ENCODE measurements at places on chromosomes 6 and 20.
A peak's percentile ranks its signal among the peaks of the same experiment; 100 is the strongest.

GRCh38 chr6:10174056-10174455, 240.8 kb downstream of the TFAP2A start:
- DNase-seq: no peak

- DNase-seq: peak; percentile 97
These were observed at the start of gene TMEM242 for GRCh38 chr6:157323255-157323965. TMEM242 (minus strand) TSS chr6:157323519; CDS start chr6:157323499, 20 bp downstream.

DNA sequence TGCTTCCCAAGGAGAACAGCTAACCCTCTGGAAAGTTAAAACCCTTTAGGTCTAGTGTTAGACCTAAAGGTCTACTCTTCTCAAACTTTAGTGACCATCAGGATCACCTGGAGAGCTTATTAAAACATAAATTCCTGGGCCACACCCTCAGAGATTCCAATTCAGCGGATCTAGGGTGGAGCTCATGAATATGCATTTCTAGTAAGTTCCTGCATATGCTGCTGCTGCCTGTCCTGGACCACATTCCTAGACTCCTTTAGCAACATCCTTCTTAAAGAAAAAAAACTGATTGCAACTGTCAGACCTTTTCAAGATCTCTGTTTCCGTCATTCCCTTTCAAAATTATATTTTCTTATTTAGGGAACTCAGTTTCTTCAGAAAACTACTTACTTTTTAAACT, 31.2 kb downstream of the SNAP25 start:
- no peak for DNase-seq

DNA sequence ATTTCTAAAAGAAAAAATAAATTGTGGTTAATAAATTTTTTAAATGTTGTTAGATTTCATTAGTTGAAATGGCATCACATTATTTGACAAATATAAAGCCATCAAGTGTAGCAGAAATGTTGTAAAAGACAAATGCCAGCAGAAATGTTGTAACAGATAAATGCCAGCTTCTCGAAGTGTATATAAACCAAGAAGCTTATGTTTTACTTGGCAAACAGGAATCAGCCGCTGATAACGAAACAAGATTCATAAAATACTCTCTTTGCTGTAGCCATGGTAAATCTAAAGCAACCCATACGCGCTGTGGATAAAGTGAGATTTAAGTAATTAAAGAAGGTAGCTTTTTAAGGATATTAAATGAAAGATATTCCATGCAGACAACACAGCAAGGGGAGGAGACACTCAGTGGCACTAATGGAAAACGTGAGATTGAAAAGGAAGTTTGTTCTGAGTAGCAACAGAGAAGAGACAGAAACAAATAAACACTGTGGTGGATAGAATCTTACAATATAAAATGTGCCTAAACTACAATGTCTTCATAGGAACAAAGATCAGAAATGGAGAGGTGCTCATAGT, 29.6 kb downstream of the BTBD9 start:
- DNase-seq: no peak

GRCh38 chr20:62382306-62383198, 4.4 kb upstream of the RPS21 start:
- DNase-seq: peak; percentile 86

- DNase-seq: no peak
These were observed 143.1 kb downstream of the EDN3 start for GRCh38 chr20:59443550-59443949.

GRCh38 chr20:59104831-59105230, 58.8 kb upstream of the ZNF831 start:
- no peak for DNase-seq

- DNase-seq: no peak
These were observed 288.8 kb upstream of the FERMT1 start for GRCh38 chr20:6411651-6412050.

DNA sequence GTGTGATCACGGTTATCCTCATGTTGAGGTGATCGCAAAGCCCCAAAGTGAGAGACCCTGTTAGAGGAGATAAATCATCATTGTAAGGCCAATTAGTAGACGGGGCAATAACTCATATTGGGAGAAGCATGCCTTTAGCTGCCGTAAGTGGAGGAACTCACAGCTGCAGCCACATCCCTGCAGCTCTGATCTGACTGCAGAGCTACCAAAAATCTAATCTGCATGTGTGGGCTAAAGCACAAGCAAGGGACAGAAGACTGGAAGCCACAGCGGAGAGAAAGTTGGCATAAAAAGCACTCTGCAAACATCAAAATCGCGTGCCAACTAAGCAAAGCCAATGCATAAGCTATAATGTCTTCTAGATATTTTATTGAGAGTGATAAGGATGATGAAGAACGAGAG, 79.8 kb downstream of the TBC1D7 start:
- DNase-seq: no peak

DNA sequence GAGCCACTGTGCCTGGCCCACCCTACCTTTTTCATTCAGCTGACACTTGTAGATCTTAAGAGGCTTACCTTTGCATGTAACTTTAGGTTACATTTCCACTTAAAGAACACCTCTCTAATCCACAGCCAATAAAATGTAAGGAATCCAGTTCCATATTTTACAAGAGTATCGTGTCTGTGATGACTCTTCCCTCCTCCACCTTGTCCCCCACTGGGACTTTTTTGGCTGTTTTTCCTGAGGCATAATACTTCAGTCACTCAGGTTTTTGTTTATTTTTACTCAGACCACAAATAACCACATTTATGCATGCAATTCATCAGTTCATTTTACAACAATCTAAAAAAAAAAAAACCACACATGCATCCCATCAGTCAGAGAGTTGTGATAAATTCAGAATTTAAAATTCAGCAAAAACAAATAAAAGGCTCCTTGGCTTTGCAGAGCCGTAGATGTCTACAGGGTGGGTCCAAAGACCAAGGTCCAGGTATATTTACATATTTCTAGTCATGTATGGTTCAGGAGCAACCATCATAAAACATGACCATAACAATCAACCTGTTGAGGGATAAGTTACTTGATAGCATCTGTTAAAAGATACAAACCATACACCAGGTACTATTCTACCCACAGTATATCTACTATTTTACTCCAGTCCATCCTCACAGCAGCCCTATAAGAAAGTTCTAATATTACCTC, 9.9 kb downstream of the ATXN1 start:
- no peak for DNase-seq

- DNase-seq: no peak
These were observed 236.8 kb upstream of the MAN1A1 start for GRCh38 chr6:119586250-119586882.

GRCh38 chr6:85795945-85796344, 153.3 kb upstream of the SYNCRIP start:
- DNase-seq: no peak

GRCh38 chr20:23917024-23917725, 37.6 kb upstream of the CST5 start:
- no peak for DNase-seq

- DNase-seq: peak; percentile 95
These were observed 13.3 kb upstream of the RBPJL start for GRCh38 chr20:45293041-45294002.

- no peak for DNase-seq
These were observed 122.0 kb upstream of the KCNK16 start for GRCh38 chr6:39444479-39445019.

DNA sequence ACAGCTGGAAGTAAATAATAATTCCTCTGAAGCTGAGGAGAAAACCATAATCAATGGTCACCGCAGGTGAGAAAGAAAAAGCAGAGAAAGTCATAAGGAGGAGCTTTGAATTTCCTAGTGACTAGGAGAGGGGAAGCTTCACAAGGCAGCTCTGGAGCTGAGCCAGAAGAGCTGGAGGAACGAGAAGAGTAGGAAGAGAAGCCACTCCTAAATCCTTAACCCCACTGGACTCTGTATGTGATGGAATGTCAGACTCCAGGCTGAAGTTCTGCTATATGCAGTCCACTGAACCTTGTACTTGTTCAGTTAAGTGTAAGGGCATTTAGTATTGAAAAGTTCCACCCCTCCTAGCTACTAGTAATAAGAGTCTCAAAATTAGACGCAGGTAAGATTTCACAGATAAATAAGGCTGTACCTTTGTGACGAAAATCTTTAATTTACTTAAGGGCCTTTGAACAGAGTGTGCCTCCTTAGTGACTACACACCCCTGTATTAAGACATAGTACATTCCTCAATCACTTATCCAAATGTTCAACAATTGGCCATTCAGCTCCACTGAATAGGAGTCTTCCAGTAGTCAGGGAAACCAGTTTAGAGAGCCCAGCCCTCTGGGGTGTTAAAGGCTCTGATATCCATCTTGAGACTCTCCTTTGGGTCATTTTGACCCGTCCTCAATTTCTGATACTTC, 71.4 kb upstream of the UFL1 start:
- no peak for DNase-seq

- no peak for DNase-seq
These were observed 229.7 kb upstream of the ASCC3 start for GRCh38 chr6:101110814-101111213.

DNA sequence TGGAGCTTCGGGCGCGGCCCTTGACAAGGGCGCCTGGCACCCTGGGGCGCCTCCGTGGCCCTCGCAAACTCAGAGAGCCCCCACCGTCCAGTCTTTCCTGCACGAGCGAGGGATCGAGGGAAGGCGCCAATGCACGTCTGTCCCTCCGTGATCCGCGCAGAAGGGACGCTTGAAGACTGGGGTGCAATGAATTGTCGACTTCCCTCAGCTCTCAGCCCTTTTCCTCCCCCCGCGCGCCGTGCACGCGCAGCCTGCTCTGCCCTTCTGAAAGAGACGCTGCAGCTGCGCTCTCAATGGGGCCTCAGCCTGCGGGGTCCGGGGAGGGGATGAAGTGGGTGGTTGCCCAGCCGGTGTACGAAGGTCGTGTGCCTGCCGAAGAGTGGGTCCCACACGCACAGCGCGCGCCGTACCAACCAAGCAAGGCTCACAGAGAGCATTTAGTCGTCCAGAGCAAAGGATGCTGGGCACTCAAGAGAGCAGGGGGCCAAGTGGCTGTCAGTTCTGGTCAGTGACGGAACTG, 5.5 kb upstream of the SOX4 start:
- no peak for DNase-seq

- DNase-seq: no peak
These were observed 16.1 kb downstream of the COL9A3 start for GRCh38 chr20:62832951-62833391.

DNA sequence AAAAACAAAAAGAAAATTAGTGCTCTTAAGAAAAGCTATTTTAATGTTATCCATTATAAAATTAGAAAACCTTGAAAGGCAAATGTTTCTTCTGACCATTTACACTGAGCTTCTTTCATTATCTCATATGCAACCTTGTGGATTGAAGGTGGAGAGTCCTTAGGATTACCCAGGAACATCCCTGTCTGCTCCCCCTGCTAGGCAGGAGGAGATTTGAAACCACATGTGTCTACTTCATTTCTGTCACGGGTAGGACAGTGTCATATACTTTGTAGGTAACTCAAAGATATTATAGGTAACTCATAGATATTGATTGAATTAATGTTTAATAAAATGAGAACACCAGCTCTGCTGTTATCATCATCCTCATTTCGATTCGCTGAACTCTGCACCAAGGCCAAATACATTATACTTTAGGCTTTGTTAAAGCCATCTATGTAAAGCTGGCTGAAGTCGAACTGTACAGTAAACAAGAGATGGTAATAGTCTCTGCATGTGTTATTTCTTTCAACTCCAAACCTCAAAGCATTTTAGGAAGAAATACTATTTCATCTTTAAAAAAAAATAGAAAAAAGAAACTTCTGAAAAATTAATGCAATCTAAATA, 49.5 kb downstream of the HDAC2 start:
- DNase-seq: no peak

GRCh38 chr20:19671374-19671773, 86.7 kb upstream of the RIN2 start:
- DNase-seq: no peak

- DNase-seq: no peak
These were observed 123.9 kb downstream of the MAP3K4 start for GRCh38 chr6:161115468-161115867.

DNA sequence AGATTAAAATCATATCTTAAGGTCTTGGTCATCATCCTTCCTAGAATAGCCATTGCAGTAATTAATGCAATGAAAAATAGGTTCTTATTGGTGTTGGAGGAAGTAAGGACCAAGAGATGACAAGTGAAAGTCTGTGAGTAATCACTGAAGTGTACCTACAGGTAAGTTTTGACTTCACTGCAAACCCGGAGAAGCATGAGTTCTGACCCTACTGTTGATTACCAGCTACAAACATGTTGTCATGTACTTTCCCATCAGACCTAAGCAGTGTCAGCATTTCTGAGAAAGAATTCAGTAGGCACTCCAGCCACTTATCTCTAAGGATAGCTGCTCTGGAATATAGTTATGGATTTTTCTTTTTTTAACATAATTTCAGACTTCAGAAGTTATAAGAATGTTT, 280.9 kb downstream of the ZFAND3 start:
- no peak for DNase-seq

- DNase-seq: no peak
These were observed 23.0 kb downstream of the RNASET2 start for GRCh38 chr6:166933396-166933795.

- no peak for DNase-seq
These were observed at the start of gene GJA1 for GRCh38 chr6:121435444-121436069. GJA1 (plus strand) TSS chr6:121435646; CDS start chr6:121446848, 11,202 bp downstream.

- no peak for DNase-seq
These were observed 172.1 kb upstream of the RUNX2 start for GRCh38 chr6:45156075-45156474.

Data from stimulated activated CD8-positive, alpha-beta memory T cell treated with anti-CD3 and anti-CD28 coated beads, Interleukin-4, amount 100 ng/mL, for 48 hours (primary cell).